Activated CD4-positive, alpha-beta T cell treated with anti-CD3 and anti-CD28 coated beads, Interleukin-2, amount 50 U/mL, for 4 hours (primary cell): ENCODE measurements at places on chromosomes 3 and 15.

GRCh38 chr3:80190051-80190450 lies 422.3 kb upstream of the ROBO1 start:
- DNase-seq: no peak

DNA sequence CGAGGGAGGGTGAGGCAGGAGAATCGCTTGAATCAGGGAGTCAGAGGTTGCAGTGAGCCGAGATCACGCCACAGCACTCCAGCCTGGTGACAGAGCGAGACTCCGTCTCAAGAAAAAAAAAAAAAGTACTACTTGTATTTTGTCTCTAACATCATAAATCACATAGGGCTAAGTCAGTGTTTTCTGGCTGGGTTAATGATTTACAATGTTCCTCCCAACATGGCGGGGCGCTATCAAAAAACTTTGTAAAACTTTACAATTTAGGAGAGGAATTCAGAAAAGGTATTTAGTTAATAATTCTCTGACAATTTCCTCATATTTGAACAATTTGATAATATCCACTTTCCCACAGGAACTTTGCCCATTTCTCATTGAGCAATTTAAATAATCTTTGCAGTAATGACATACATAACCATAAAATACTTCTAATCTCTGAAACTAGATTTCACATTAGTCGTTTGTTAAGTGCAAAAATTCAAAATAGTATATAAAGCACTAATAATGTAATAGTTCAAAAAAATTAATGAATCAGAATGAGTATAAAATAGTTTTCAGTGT lies 26.6 kb upstream of the B3GNT5 start:
- no peak for DNase-seq

GRCh38 chr3:185961675-185962232 lies 23.9 kb upstream of the TRA2B start:
- no peak for DNase-seq

GRCh38 chr3:150495149-150495548 lies 51.1 kb downstream of the SERP1 start:
- DNase-seq: no peak

DNA sequence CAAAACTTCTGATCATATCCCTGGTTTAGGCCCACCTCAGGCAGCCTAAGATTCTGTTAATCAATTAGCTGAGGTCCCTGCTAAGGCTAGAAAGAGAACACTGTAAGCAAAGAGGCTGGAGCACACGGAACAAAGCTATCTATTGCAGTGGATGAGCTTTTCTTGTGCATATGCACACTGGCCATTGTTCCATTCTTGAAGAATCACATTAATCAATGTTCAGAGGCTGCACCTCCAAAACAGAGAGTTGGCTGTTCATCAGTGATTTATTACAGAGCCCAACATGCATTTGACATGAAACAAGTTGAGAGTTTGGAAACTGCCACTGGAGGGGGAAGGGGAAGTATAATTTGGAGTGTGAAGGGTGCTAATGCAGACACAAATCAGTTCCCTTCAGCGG lies 873.0 kb downstream of the ROBO1 start:
- no peak for DNase-seq
